ENCODE measurements at places on chromosomes 1 and 21. TPM values are rescaled to one million over a fixed set of nuclear protein-coding genes. Genes with fewer than 3 reads are reported as not detected.

The SYPL2 gene
- polyA plus RNA-seq = 10.0 TPM

The CACNA1S gene
- polyA plus RNA-seq = 0.46 TPM

The PLXNA2 gene
- polyA plus RNA-seq = 12.7 TPM

The COL11A1 gene
- polyA plus RNA-seq = 7.0 TPM

GRCh38 chr1:246063013-246063616 is 444.0 kb downstream of the SMYD3 start:
- DNase-seq = no peak

- DNase-seq = no peak
Observed at GRCh38 chr1:109499661-109500536, 6.0 kb downstream of the CYB561D1 start.
